ENCODE measurements at places on chromosomes 11 and 22.
A peak's percentile ranks its signal among the peaks of the same experiment; 100 is the strongest.

GRCh38 chr22:38317122-38317994, at the start of gene CSNK1E:
CSNK1E (minus strand) TSS chr22:38317433; CDS start chr22:38314157, 3,276 bp downstream.
- peak; percentile 59 for DNase-seq

DNA sequence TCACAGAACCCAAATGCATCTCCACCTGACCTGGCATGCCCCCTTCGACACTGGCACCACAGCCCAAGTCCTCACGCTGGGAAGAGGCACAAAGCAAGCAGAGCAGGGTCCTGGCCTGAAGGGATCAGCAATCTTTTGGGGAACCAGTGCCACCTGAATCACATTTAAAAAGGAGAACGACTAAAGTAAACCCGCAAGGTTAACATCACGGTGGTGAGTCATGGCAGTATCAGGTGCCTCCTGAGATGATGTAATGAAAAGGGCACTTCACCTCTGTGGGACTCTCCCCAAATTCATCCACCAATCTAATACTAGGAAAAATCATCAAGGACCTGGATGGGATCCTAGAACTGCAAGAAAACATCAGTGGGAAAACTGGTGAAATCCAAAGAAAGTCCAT, 44.9 kb downstream of the PACSIN2 start:
- DNase-seq: peak; percentile 9

DNA sequence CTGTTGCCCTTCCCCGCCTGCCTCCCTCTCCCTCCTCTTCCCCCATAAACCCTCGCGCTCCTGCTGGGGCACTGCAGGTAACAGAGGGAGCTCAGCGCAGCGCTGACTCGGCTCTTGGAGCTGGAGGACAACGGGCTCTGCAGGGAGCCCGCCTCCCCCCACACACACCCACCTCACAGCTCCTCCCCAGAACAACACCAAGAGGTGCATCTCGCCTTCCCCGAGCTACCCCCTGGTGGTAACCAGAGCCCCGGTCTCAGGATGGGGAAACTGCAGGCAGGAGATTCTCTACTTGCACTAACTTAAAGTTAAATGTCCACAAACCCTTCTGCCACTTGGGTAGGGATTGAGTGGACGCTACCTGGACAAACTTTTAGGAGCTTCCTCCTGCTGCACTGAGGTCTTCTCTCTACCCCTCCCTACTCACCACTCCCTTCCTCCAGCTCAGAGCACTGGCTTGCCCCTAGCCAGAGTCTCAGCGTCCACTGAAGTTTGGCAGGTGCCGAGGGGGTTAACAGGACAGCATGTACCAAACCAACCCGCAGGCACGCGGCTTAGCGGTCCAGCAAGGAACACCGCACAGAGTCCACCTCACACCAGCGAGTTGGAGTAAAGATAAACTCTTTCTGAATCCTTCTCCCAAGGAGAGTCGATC, 4.0 kb upstream of the SCN4B start:
- DNase-seq: no peak

GRCh38 chr22:43881091-43882061, 10.4 kb downstream of the PNPLA5 start:
- no peak for DNase-seq

DNA sequence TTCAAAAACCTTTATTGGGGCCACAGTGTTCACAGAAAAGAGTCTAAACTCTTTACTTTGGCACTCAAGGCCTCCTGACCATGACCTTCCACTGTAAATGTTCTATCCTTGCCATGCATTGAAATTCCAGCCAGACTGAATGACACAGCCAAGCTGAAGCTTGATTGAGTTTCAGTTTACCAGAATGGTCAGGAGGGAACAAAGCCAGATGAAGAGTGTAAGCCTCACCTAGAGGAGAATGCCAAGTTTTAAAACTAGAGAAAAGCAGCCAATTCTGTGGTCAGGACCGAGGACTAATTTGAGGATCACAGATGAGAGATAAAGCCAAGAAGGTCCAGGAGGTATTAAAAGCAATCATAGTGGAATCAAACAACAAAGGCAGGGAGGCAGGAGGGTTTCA, 215.3 kb downstream of the KCNA4 start:
- DNase-seq: no peak

- DNase-seq: no peak
These were observed 879.9 kb upstream of the TENM4 start for GRCh38 chr11:80320765-80321164.

GRCh38 chr11:110355011-110355744, 58.8 kb upstream of the RDX start:
- no peak for DNase-seq

DNA sequence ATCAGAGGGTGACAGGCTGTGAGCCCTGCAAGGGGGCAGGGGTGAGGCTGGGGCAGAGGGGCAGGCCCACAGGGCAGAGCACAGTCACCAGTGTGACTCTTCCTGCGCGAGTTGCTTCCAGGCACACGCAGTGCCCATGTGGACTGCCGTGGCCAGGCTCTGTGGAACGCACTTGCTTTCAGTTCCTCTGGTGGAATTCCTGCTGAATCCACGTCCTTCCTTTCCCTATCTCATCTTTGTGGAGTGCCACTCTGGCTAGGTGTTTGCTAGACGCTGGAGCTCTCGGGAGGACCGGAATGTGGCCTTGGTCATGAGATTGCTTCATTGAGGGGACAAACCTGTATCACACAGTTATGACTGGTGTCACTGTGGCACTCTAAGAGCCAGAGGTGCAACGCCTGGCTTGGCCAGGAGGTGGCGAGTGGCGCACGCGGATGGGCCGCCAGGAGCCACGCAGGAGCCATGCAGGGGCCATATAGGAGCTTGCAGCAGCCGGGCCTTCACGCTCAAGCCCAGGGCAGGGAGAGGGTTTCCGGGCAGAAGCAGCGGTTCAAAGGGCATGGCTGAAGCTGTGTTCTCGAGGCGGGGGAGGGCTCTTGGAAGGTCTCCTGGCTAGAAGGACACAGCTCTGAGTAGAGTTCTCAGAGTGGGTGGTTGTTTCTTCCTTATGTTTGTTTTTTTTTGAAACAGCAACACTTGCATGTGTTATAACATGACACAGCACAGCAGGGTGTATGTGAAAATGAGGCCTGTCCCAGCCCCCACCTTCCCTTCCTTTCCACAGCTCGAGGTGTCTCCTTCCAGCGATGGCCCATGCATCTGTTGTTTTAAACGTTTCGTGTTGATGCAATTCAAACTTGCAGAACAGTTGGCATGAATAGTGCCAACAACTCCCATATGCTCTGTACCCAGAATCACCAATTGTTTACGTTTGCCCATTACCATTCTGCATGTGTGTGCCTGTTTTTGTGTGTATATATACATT, 36.2 kb downstream of the TBC1D22A start:
- peak; percentile 77 for DNase-seq

DNA sequence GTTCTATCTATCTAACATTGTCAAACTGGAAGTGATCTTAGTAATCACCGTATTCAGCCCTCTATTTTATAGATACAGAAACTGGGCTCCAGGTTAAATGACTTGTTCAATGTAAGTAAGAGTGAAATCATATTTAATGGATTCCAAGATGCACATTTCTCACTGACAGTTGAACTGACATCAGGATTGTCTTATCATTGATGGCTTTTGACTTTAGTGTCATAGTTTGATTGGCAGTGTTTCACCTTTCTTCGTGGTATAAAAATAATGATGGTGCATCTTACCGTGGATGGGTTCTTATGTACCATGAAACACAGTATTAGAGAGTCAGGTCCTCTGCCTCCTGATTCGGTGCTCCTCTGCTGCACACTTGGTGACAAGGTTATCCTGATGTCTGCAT, 123.1 kb downstream of the NCAM1 start:
- no peak for DNase-seq

GRCh38 chr11:13308704-13309103, 31.1 kb downstream of the BMAL1 start:
- peak; percentile 52 for DNase-seq

DNA sequence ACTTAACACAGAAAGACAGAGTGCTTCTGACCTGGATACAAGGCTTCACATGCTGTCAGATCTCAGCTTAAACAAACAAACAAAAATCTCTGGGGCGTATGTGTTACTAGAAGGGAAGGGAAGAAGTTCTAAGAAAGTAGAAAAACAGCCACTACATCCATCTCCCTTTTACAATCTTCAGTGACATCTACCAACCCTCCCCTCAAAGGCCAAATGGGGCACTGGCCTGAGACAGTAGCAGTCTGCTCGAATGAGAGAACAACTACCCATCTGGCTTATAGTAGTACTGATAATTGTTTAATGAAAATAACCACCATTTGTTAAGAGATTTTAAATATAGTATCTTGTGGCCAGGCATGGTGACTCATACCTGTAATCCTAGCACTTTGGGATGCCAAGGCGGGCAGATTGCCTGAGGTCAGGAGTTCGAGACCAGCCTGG, 29.4 kb downstream of the CCDC83 start:
- DNase-seq: no peak

DNA sequence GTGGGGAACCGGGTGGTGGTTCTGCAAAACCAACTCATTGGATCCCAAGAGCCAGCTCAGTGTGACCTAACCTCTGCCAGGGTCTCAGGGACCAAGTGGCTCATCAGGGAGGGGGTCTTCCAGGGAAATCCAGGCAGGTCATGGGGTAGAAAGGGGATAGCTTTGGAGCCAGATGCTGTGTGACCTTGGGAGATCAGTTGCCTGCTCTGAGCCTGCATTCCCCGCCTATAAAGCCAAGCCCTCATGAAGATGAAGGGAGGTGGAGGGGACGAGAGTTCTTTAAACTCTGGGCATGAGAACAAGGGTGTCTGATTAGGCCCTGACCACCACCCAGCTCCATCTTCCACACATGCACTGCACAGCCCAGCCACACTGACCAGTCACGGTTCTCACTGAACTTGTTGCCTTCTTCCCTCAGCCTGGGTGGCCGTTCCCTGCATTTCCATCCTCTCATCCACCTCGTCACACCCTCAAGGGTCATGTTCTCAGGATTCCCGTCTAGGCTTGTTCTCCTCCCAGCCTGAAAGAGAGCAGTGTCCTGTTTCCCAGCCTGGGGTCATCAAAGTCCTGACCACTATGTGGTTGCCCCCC, 475.5 kb downstream of the TBC1D22A start:
- DNase-seq: no peak

GRCh38 chr11:126034039-126034932, 28.4 kb downstream of the CDON start:
- DNase-seq: no peak

DNA sequence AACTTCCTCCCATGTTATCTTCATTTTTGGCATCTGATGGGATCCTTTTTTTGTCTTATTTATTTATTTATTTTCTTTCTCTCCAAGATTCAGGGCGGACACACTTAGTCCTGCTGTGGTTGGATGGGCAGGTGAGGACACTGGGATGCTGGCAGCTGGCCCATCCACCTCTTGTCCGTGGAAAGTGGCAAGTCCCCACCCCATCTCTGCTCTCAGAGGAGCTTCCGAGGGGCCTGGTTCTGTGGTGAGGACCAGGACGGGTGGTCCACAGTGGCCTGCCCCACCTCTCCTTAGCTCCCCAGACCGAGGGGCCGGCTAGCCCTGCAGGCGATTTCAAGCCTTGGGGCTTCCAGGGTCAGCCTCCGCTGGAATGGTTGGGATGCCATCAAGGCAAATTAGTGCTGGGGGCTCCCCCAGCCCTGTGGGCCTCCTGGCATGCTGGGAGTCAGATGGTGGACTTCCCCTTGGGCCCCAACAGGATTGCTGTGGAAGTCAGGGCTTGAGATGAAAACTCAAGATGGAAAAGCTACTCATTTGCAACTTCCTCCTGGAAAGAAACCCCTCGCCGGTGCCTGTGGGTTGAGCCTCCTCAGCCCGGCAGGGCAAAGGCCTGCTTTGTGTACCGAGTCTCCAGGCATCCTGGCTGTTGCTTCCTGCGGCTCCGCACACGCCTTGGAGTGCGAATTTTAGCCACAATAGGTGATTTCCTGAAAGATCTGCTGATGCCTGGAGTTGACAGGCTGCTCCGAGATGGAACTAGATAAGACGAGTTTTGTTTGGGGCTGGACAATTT, 31.2 kb upstream of the LINC01488 start:
- DNase-seq: no peak

DNA sequence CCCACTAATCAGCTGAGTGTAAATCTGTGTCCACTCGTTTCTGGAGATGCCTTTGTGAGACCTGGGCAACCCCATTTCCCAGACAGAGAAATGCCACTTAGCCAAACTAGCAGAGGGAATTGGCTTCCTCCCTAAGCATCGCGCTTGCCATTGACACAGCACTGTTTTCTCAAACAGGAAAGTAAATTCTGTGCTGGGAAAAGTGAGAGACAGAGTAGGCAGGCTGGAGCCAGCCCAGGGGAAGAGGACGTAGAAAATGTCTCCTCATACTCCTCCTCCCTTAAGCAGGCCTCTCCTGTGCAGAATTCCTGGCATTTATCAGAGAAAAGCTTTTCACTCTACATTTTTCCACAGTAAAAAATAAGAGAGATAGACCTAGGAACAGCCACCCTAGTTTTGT, 99.1 kb upstream of the AMOTL1 start:
- no peak for DNase-seq

DNA sequence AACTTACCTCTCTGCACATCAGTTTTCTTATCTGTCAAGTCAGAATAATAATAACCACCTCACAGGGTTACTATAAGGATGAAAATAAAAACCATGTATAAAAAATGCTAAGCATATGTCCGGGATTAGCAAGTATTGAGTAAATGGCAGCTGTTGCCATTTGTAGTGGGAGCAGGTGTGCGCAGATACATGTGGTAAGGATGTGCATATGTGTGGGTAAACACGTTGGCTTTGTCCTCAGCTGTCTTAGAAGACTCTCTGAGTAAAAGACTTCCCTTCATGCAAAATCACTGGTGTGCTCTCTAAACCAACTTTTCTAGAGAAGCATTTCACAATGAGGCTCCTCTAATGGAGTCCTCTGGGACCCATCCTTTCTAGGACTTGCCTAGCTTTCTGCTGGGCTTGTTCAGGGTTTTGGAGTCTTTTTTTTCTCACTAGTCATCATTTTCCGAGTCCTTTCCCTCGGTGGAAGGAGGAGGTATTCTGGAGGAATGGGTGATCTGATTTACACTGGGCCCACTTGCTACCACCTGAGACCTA, 62.4 kb downstream of the NELL1 start:
- no peak for DNase-seq

- DNase-seq: no peak
These were observed 826.1 kb upstream of the CNTN5 start for GRCh38 chr11:98194611-98195010.

- DNase-seq: no peak
These were observed 31.4 kb upstream of the CCDC89 start for GRCh38 chr11:85717429-85717828.

GRCh38 chr11:88529426-88529825, 191.9 kb upstream of the CTSC start:
- no peak for DNase-seq

DNA sequence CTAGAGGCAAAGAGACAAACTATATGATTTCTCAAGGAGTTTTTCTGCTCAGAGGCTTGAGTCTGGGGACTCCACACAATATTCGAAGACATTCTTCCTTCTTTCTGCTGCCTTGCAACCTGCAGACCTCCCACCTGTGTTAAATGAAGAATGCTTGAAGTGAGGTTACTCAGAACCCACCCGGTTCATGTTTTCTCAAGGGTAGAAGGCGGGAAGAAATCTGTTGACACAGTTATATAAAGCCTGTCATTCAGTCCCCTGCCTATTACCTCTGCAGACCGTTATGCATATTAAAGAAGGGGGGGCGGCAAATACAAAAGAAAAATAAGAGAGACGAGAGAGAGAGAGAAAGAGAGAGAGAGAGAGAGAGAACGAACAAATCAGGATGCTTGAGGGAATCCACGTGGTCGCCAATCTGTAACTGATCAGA, 2.2 kb upstream of the KMT2A start:
- DNase-seq: no peak
